ENCODE measurements at places on chromosomes 3 and 15. TPM values are rescaled to one million over a fixed set of nuclear protein-coding genes. Genes with fewer than 3 reads are reported as not detected.

The IL17RB gene
- not detected for total RNA-seq

The SCAPER gene
- total RNA-seq: 8.0 TPM

The TM6SF1 gene
- total RNA-seq: 2.5 TPM

The GABRG3 gene
- 0.42 TPM for total RNA-seq

The FSD2 gene
- not detected for total RNA-seq

The SELENOK gene
- 16.9 TPM for total RNA-seq

The SH3GL3 gene
- total RNA-seq: 2.1 TPM

Measured in smooth muscle cell of the umbilical artery (primary cell).